ENCODE measurements at places on chromosomes 7 and 10.
A peak's percentile ranks its signal among the peaks of the same experiment; 100 is the strongest.

GRCh38 chr10:72649291-72649690, 23.4 kb upstream of the MICU1 start:
- no peak for DNase-seq

DNA sequence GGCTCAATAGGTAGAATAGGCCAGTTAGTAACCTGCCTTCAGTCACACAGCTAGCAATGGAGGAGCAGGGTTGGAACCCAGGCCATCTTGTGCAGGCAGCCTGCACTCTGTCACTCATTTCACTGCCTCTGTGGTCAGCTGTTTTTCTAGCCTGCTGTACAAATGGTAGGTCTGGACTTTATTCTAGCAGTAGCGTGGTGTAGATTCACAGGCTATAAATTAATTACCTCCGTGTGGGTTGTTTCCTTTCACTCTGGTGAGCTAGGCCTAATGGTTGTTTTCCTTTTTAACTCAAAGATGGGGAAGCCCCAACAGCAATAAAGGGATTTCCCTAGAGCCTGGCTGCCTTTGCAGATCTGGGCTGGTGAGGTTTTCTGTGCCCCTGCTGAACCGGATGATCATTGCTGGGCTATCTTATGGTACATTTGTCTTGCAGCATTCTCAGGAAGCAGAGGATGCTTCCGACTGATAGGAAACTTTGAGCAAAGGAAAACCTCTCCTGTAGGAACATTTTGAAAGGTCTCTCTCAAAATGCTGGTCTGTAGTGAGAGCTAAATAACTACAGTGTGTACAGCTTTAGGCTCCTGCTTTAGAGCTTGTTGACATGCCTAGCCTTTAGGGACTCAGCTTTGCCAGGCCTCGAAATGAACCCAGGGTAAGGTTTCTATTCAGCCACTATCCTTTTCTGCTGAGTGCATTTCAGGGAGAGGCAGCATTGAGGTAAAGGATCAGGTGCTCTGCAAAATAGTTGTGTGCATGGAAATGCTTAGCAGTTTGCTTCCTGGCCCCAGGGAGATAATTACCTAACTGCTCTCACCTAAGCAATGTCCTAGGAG, 157.4 kb downstream of the ST7 start:
- DNase-seq: peak; percentile 16

DNA sequence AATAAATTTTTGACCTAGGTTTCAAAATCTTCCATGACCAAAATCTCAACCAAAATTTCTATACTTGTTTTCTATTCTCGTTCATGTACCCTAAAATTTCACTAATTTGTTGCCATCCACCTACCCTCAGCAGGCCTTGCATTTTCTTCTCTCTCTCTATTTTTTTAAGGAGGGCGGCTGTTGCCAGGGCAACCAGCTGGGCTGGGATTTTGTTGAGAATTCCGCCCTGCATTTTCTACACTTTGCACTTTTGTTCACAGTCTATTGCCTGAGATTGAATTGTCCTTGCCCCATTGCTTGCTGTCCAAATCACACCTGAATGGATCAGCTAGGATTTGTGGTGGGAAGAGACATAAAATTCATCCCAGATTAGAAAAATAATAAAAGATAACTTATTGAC, 657.5 kb upstream of the NRP1 start:
- no peak for DNase-seq

GRCh38 chr7:157005456-157006204, 4.8 kb downstream of the MNX1 start:
- no peak for DNase-seq

- DNase-seq: no peak
Measured at GRCh38 chr7:136036336-136036735, 59.2 kb upstream of the MTPN start.

DNA sequence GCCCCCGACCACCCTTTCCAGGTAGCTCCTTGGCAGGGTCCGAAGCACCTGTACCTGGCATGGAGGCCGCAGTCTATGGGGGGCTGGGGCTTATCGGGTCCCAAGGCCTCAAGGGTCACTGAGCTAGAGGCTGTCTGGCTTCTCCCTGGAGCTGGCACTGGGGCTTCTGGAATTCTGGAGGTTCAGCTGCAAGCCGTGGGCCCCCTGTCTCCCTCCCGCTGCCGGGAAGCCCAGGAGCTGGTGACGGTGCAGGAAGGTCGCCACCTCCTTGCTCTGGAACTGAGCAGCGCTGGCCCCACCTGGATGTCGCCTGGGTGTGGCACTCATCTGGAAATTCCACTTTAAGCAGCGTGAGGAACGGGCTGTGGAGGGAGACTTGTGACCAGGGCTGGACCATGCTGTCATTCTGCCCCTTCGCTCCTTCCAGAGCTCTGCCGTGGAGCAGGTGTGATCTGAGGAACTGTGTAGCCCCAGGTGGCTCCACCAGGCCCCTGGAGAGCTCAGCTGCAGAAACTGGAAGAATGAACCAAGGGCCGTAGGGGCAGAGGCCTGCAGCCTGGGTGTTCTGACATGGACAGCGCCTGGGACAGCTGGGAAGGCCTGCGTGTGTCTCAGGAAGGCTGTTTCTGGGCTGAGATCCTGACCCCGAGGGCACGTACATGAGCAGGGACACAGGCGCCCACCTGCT, 129.7 kb upstream of the PPP2R2D start:
- DNase-seq: no peak

- DNase-seq: no peak
Measured at GRCh38 chr7:1140476-1141104, 19.4 kb downstream of the ZFAND2A start.

- no peak for DNase-seq
Measured at GRCh38 chr7:45035371-45035770, 35.4 kb downstream of the CCM2 start.

DNA sequence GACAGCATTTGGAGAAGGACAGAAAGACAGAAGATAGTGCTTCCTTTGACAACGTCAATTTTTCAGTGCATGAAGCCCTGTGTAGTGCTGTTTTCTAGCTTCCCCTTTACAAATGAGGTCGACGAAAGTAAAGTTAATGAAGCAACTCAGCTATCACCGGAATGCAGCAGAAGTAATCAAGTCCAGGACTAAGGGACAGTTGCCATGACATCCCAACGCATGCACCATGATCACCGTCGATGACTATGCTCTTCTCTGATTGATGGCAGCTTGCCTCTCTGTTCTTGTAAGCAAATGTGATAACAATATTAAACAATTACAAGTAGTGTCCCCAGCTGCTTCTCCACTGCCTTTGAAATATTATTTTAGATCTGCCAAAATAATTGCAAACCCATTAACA, 205.8 kb downstream of the FRMD4A start:
- DNase-seq: no peak

GRCh38 chr10:120406376-120406775, 50.7 kb upstream of the PLPP4 start:
- no peak for DNase-seq

GRCh38 chr10:28906415-28906814, 229.1 kb downstream of the BAMBI start:
- DNase-seq: no peak

DNA sequence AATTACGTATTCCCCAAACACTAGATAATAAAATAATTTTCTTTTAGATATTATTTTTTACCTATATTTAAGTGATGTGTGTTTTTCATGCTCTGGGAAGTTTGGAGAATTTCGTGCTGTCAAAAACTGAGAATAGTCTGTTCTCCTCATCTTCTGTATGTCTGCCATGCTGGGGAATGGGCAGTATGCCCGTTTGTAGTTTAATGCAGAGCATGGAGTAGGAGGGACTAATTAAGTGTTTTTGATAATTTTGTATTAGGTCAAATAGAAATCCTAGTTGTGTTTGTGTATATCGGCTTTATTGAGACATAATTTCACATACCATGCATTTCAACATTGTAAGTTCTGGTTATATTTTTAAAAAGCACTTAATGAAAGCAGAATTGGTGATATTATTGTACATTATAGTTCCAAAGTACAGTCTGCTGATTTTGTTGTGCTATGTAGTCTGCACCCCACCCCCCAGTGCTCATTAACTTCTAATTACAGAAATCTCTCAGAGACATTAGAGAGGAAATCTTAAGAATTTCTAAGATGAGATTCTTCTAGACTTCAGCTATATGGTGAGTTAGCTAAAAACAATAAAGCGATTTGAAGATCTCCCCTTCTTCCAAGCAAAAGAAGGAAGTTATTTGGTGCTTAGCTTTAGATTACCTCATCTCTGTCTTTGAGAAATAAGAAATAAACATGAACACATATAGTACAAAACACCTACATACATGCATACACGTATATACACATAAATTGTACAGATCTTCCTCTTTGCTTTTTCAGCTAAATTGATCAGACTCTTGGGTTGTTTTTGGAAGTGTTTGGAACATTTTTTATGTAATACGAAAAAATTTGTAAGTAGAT, 22.2 kb downstream of the ZRANB1 start:
- no peak for DNase-seq

- DNase-seq: no peak
Measured at GRCh38 chr7:158702196-158702595, 2.4 kb downstream of the NCAPG2 start.

GRCh38 chr7:48094861-48095293, 5.8 kb downstream of the UPP1 start:
- no peak for DNase-seq

- DNase-seq: no peak
Measured at GRCh38 chr10:120583424-120584108, 126.5 kb downstream of the PLPP4 start.

DNA sequence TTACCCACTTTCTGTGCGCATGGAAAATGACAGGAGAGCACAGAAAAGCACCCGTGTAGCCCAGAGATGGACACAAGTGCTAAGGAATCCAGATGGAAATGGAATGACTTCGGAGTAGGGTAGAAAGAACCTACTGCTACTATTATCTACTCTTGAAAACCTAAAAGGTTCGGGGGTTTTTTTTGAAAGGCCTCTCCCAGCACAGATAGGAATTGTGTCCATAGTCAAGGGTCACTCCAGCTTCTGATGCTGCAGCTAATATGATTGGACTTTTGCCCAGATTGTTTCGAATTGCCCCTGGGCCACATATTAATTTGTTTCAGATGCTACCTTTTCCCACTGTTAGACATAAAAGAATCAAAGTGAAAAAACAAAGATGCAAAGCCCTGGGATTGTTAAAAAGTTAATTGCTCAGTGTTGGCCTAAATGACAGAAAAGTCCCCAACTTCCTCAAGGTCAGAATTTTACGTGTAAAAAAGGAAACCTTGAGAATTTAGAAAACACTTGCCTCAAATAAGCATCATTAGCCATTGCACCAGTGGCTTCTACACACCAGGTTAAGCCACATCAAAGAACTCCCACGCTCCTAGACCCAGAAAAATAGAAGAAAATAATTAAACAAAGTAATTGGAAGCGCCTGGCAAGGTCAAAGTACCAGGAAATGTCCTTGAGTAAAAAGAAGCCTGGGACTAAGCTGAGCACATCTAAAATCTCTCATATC, 40.8 kb upstream of the INSIG1 start:
- no peak for DNase-seq

GRCh38 chr7:133183042-133183794, 69.7 kb upstream of the EXOC4 start:
- no peak for DNase-seq

DNA sequence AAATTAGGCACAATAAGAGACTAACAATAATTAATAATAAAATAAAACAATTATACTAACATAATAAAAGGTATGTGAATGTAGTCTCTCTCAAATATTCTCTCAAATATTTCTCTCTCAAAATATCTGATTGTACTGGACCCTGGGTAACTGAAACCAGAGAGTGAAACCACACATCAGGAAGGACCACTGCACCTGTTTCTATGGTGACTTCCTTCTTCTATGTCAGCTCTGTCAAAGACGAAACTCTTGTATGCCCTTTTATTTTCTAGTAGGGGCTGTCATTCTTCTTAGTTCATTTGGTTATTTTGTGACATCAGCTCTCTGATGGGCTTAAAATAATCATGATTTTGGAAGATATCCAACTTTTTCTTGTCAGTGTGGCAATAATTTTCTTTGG, 428.0 kb upstream of the TPK1 start:
- no peak for DNase-seq

- DNase-seq: no peak
Measured at GRCh38 chr10:118924493-118924892, 105.0 kb upstream of the NANOS1 start.

Measured in stimulated activated CD4-positive, alpha-beta T cell treated with anti-CD3 and anti-CD28 coated beads, Interleukin-15, amount 100 ng/mL, for 48 hours (primary cell).